ENCODE measurements at places on chromosomes 7 and 10.

GRCh38 chr7:126699707-126700106, 553.0 kb downstream of the GRM8 start:
- DNase-seq, result no peak

DNA sequence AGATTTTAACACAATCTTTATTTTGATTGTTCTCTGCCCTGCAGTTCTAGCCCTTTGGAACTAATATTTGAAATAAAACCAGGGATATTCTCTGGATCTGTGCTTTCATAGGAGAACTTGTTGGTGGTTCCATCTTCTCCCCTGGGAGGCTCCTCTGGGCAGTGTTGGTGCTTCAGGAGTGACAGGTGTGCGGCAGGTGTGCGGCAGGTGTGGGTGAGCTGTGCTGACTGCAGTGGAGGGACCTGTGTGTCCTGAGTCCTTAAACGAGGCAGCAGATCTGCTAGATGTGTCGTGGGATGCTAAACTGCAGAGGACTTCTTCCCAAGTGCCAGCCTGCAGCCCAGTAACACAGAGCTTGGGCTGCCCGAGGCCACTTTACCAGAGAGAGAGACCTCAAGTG, 98.4 kb downstream of the LYZL1 start:
- DNase-seq, result no peak

DNA sequence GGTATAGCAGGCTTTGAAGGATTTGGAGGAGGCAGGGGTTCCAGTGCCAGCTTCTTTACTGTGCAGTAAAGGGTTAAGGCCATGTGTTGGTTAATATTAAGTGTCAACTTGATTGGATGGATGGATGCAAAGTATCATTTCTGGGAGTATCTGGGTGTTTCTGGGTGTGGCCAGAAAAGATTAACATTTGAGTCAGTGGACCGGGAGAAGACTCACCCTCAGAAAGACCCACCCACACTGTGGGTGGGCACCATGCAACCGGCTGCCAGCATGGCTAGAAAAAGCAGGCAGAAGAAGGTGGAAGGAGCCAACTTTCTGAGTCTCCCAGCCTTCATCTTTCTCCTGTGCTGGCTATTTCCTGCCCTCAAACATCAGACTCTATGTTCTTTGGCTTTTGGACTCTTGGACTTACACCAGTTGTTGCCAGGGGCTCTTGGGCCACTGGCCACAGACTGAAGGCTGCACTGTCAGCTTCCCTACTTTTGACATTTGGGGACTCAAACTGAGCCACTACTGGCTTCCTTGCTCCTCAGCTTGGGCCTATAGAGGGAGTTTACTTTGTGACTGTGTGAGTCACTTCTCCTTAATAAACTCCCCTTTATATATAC, 6.8 kb upstream of the TRUB1 start:
- no peak for DNase-seq

DNA sequence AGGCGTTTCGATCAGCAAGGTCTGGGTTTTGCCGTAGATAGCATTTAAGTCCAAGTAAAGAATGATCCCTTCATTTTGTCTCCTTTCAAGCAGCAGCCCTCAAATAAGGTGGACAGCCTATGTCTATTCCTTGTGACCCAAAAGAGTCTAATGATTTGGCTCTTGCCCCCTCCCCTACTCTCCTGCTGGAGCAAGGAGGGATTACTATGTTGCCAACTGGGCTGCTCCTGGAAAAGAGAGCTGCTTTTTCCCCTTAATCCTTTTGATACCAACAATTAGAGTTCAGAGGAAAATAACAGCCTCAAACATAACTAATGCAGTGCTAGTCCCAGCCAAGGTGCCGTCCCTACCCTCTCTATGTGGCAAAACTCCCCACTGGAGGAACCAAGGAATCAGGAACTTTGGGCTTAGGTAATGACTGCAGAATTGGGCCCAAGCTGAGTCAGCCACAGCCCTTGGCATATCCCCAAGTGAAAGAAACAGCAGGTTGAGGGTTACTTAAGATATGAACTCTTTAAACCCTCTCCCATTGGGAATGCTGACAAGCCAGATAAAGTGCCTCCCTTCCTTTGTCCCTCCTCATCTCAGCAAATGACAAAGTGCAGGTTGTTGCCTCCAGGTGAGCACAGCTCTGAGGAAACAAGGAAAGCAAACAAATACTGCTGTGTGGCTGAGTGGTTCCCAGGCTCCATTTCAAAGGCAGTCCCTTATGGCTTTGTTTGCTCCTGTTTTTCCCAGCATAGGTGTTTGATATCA, 643.7 kb downstream of the INHBA start:
- DNase-seq, result no peak

GRCh38 chr10:1378473-1378872, 322.3 kb downstream of the WDR37 start:
- DNase-seq, result no peak

- no peak for DNase-seq
Observed at GRCh38 chr7:17370901-17371585, 72.6 kb downstream of the AHR start.

DNA sequence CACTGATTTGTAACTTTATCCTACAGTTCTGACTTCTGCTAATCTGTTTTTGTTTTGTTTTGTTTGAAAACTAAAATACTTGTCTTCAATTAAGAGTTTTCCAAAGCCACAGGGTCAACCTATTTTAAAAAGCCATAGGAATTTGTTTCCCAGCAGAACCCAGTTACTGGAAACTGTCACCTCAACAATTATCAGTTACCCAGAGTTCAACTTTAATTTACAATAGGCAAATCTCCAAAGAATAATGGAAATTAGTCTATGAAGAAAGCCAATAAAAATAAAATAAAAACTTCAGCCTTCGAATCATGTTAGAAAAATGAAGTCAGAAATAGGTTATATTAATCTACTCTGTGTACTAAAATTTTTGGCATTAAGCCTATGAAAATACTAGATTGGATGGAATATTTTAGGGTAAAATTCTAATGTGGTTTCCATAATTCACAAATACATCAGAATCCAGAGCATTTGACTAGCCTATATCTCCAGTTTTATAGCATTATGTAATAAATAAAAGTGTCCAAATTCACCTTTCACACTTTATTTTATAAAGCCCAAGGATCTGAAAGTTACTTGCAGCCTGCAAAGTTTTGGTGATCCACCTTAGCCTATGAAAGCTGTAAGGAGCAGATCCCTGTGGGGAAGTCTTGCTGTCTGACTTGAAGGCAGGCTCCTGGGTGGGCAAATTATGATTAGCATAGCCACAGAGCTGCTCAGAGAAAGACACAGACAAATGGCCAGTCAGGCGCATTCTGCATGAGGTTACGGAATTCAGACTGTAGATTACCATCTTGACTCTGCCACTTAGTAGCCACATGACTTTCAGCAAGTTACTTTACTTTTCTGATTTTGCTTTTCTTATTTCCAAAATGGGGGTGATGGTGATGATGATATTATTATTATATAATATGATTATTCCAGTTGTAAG, 250.0 kb upstream of the HGF start:
- no peak for DNase-seq

DNA sequence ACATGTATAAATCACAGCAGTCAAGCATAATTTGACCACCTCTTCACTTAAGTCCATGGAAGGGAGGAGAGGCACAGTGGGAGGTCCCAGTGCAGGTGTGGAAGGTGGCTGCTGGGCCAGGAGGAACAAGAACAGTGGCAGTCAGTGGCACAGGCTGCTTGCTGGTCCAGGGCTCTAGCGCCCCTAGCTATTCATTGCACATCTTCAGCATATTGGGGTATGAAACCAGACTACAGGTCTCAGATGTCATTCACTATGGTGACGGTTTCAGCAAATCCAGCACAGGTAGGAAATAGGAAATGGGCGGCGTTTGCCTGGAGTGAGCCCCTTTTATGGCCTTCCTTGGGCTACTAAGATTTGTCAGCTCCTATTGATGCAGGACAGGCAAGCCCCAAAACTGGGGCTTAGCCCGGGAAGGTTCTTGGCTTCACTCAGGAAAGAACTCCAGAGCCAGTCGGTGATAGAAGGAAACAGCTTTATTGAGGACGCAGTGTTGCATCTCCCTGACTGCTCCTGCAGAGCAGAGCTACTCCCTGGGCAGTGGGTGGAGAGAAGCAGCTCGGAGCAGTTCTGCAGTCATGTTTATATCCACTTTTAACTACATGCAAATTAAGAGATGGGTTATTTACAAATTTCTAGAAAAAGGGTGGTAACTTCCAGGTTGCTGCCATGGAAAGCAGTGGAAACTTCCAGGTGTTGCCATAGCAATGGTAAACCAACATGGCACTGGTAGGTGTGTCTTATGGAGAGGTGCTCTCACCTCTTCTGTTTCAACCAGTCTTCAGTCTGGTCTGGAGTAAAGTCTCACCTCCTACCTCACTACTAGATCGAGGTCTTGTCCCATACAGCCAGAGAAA, 608.8 kb downstream of the PARD3 start:
- no peak for DNase-seq

GRCh38 chr7:16083931-16084330, 337.4 kb downstream of the CRPPA start:
- no peak for DNase-seq

DNA sequence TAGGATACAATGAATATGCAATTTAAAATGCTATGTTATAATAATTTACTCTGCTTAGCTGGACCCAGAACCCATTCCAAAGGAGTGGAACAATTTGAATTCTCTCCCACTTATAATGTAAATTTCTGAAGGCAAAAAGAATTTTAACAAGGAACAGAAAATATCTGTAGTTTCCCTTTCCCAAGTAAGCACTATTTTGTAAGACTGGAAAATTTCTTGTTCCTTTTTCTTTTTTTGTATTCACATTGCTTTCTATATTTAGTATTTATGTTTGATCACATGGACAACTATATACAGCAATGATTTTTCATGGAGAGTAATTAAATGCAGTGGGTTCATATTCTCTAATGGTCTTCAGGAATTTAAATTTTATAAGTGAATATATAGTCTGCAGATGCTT, 127.4 kb downstream of the GPR85 start:
- no peak for DNase-seq

DNA sequence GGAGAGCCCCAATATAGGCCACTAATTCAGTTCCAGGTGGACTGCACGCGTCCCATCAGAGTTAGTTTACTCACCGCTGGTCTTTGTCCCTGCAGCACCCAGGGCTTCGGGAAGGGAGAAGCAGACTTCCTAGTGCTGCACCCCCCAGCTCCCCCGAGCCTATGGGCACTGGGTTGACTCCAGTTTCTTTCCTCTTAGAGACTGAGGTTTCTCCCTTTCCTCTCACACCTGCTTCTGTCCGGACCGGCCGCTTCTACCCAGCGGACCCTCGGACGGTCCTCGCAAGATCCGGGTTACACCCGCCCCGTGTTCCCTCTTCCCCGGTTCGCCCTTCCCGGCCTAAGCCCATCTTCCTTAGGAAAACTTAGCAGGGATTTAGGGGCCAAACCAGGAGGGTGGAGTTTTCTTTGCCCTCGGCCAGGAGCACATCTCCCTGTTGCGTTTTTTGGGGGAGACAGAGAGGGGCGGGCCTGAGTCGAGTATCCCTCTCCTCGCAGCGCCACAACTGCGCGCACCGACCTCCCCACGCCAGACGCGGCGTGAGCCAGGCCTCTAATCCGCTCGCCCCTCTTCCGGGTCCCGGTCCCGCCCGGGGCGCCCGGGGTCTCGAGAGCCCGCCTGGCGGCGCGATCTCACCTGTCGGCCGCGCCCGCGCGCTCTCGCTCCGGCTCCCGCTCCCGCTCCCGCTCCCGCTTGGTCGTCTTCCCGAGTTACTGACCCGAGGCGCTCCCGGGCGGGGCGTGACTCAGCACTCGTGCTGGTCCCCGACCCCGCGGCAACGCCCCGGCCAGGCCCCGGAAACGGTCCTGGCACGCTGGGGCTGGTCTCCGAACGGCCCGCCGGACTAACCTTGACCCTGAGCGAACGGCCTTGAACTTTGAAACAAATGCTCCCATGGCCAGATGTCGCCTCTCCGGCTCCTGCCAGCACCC, at the start of gene AIFM2:
Gene AIFM2, minus strand, starts transcription at position 728 of the 932 bp plus-strand sequence. CDS start 8,741 bp downstream, outside the sequence.
- DNase-seq, result no peak

GRCh38 chr10:6269432-6269831, 66.7 kb downstream of the PFKFB3 start:
- no peak for DNase-seq

- DNase-seq, result peak; percentile 20
Observed at GRCh38 chr7:44750921-44751571, 2.4 kb downstream of the ZMIZ2 start.

GRCh38 chr7:26183545-26184280, 16.8 kb downstream of the HNRNPA2B1 start:
- DNase-seq, result no peak
